ENCODE measurements at places on chromosomes 3 and 15.
A peak's percentile ranks its signal among the peaks of the same experiment; 100 is the strongest.

- DNase-seq: no peak
These were observed 1142.2 kb downstream of the IGSF11 start for GRCh38 chr3:117892431-117892841.

DNA sequence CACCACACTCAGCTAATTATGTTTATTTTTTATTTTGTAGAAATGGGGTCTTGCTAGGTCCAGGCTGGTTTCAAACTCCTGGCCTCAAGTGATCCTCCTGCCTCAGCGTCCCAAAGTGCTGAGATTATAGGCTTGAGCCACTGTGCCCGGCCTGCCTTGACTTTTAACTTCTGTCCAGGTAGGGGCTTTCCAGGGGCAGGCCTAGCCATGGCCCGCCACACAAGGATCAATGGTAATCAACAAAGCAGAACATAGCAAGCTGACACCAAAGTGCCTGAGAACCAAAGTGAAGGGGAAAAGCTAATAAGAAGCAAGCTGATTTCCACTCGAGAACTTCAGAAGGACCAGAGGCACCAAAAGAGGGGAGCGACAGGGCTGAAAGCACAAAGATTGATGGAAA, 9.4 kb upstream of the CRTC3 start:
- DNase-seq: no peak

DNA sequence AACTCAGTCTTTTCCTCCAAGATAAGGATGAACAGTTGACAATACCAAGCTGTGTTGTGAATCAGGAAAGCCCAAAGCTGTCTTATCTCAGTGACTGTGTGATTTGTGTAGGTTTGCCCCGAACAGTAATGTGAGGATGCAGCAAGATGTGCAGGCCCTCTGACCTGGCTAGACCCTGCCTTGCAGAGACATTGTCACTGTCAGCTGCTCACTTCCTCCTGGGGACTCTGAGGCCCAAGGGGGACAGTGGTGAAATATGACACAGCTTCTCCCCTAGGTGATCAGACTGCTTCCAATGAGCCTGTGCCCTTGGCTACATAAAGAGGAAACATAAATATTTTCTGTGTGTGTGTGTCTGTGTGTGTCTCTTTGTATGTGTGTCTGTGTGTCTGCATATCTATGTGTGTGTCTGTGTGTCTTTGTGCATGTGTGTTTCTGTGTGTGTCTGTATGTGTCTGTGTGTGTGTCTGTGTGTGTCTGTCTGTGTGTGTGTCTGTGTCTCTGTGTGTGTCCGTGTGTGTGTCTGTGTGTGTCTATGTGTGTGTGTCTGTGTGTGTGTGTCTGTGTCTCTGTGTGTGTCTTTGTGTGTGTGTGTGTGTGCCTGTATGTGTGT, 21.7 kb downstream of the LRRK1 start:
- DNase-seq: no peak

GRCh38 chr3:172115059-172115458, 75.7 kb downstream of the FNDC3B start:
- no peak for DNase-seq

DNA sequence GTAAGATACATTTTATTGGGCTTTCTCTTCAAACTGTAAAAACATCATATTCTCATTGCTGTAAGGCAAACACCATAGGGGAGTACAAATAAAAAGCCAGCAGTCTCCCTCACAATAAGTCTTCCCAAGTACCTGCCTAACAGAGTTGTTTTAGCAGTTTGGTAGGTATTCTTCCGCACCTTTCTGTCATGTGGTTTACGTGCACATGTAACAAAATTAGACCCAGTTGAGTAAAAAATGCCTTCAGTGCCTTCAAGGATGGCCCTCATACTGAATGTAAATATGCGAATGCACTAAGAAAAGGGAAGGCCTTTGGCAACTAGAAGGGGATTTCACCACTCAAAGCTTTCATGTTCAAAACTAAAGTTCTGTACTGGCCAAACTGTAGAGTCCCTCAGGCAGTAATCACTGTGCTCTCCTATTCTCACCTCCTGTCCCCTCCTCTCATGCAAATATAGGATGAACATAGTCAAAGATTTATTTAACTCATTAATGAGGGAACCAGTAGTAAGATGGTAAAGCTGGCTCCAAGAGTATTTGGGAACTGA, 26.4 kb downstream of the USP3 start:
- no peak for DNase-seq

DNA sequence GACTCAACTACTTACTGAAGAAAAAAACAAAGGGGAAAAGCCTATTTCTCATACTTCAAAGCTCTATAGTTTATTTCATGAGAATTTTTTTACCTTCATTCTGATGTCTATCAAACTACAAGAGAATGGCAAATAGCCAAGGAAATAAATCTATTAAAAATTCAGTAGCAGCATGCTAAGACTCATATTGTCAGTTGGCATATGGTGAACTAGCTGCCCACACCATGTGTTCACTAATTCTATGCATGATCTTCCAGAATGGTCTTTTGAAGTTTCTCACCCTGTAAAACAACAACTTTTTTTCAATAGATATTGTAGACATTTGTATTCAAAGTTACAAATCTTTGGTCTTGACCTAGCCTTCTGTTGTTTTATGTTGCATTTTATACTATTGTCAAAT, 386.2 kb downstream of the RSL24D1 start:
- DNase-seq: no peak

GRCh38 chr3:38630606-38631005, 18.9 kb downstream of the SCN5A start:
- DNase-seq: no peak

GRCh38 chr3:53342353-53342752, 5.0 kb downstream of the DCP1A start:
- DNase-seq: no peak

GRCh38 chr3:139794469-139795265, 116.9 kb upstream of the NMNAT3 start:
- DNase-seq: no peak

DNA sequence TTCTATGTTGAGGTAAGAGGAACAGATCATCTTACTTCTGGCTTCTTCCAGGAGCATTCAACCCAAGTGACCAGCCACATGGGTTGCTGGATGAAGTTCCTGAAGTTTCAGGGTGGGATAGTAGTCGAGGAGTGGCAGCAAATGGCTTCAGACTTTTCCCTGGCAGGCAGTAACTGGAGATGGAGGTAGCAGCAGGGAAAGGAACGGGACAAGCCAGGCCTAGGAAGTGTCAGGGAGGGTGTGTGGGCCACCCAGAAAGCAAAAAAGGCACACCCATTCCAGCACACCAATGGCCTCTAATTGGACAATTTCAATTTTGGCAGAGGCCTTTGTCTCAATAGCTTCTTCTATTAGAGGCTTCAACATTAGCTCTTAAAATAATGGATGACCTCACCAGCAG, 498.6 kb upstream of the ATP11B start:
- no peak for DNase-seq

DNA sequence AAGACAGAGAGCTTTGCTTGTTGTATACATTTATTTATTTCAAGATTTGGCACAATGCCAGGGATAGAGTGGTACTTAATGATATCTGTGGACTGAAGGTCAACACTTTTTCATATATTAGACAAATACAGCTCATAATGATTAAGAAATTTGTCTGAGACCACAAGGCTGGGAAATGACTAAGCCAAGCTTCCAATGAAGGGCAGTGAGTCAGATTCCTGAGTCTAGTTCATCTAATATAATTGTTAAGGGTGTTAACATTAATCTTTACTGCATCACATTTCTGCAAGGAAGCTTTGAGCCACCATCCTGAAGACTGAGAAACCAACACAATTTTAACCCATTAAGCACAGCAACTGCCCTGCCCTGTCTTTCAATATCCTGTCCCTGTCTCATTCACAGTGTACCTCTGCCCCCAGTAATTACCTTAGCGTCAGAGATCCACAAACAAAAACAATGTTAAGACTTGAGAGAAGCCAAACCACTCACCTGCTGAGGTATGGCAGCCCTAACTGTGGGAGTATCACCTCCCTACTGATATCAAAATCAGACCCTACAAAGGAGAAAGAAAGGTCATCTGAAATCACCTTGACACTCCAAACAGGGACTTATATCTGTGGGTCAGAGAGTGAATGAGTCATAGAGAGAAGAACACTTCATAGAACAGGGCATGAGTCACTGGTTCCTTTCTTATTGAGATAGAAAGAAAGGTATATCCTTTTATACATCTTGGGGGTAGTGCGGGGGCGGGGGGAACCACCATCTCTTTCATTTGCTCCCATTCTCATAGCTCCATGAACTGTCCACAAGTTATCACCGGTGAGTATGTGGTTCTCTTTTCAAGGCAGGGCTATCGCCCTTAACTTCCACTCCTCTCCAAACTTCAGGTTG, 74.7 kb downstream of the MAGI1 start:
- DNase-seq: no peak

DNA sequence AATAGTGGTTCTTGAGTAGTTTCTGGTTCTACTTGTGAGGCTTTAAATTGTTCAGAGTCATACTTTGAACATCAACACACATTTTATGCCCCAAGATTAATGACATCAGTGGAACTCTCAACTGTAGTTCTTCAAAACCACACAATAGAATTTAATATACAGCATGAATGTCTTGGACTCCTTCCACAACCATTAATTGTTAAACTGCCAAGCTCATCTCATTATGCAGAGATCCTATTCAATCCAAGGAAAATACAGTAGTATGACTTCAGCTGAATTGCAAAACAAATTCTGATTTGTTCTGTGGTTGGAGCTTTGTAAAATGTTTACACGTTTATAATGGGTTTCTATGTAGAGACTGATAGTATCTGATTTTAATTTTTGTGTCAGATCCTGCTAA, 199.2 kb upstream of the SLC2A2 start:
- no peak for DNase-seq

GRCh38 chr3:5195605-5196004, 8.1 kb downstream of the EDEM1 start:
- DNase-seq: peak; percentile 34

- DNase-seq: peak; percentile 87
These were observed 637.7 kb upstream of the TBL1XR1 start for GRCh38 chr3:177835008-177835407.

DNA sequence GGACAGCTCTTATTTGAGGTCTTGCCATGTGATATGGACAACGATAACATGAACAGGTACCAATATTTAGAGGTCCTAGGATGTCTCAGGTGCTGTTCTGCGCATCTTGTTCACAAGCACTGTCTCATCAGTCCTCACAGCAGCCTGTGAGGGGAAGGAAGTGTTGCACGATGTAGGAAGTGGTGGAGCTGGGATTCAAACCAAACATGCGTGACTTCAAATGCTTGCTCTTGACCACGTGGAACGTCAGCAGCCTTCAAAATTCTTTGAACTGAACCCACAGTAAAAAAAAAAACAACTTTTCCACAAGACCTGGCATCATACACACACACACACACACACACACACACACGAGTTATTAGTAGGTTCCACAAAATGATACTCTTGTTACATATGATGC, 153.4 kb upstream of the SMAD3 start:
- DNase-seq: peak; percentile 5

DNA sequence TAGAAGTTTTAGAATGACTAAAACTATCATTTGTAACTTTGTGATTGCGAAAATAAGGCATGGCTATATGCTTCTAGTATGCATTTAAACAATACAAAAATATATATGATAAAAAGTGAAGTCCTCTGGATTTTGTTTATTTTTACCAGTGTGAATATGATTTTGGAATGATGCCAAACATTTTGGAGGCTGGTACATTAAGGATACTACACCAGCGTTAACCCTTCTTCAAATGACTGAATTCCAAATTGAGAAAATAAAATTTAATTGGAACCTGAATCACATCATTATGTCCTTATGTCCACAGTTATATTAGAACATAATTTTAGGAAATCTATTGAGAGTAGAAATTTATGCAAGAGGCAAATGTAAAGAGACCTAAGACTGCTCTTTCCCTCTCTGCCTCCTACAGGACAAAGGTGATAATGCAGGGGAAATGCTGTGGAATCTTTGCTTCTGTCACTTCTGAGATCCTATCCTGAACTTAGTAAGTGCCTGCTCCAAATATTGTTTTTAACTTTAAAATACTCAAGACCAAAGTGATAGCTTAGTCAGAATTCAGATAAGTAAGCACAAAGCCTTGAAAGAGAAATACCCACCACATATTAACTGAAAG, 121.1 kb upstream of the NANOGP8 start:
- no peak for DNase-seq

GRCh38 chr3:184479426-184480126, 82.0 kb upstream of the EPHB3 start:
- peak; percentile 25 for DNase-seq

- DNase-seq: no peak
These were observed 126.0 kb upstream of the CCNL1 start for GRCh38 chr3:157285966-157286365.

DNA sequence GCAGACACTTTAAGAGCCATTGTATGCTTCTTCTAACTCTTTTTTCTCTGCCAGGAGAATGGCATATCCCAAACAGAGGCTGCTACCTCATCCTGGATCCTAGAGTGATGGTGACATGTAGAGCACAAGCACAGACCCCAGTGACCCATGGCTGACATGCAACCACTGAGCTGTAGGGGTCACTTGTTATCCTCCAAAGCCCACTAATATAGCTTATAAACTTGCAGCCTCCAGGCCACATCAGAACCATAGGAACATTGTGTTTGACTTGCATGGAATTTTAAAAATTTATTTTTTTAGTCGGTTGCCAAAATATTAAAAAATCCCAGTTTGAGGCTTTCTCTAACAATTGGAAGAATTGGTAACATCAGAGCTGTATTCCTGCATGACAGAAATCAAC, 283.0 kb upstream of the WNT5A start:
- DNase-seq: no peak

- DNase-seq: no peak
These were observed 63.5 kb downstream of the MESD start for GRCh38 chr15:80926126-80926525.

DNA sequence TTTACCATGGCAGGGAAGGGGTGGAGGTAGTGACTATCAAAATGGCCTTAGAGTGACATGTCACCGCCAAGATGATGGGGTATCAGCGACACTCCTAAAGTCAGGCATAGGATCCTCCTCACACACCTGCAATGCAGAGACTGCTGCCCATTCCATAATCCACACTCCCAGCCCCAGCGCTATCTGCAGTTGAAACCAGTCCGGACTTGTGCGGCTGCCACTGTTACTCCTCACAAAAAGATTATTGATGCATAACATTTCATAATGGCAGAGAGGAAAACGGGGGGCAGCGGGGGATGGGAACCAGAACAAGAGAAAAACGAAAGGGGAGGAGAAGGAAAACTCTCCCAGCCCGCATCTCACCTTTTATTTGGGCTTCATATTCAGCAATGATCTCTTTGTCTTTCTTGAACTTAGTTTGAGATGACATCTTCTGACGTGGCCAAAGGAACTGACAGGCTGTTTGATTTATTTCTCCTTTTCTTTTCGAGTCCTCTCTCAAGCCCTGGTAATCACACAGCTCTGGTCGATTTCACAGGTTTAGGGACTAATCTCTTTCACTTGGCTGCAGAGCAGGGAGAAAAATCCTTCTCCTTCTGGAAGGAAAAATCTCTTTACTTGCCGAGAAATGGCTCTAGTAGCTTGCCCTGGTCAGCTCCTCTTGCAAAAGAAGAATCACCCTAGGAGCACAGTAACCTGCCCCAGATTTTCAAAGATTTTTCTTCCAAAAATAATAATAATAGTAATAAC, 749 bp downstream of the SRGAP3 start:
- DNase-seq: no peak

- DNase-seq: no peak
These were observed 411.5 kb downstream of the GABRG3 start for GRCh38 chr15:27382361-27383025.

- DNase-seq: no peak
These were observed 805 bp upstream of the SEC22C start for GRCh38 chr3:42582474-42583070.

GRCh38 chr3:187400756-187401155, 32.6 kb downstream of the RTP4 start:
- no peak for DNase-seq

- DNase-seq: no peak
These were observed 12.6 kb downstream of the ETV5 start for GRCh38 chr3:186096290-186096689.

- no peak for DNase-seq
These were observed 142.7 kb downstream of the NSMCE3 start for GRCh38 chr15:29126821-29127461.
